Prostate gland (tissue), 2 donors: ENCODE measurements at places on chromosomes 7 and 10. TPM values are rescaled to one million over a fixed set of nuclear protein-coding genes. Genes with fewer than 3 reads are reported as not detected.

DNA sequence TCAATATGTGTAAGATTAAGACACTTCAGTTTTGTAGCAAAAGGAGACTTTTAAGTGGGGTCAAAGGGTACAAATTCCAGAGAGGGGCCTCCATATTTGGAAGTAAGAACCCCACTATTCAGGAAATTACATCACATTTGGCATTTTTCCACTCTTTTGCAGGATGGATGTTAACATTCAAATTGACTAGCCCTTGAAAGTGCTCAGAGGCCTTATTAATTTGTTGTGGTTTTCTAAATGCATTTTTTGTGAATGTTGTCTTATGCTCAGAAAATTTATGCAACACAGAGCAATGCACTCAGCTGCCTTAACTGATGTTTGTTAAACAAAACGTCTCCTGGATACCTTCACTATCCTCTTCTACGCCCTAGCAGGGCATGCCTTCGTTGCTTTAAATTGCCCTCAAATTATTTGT, 50.9 kb upstream of the PDLIM1 start:
- H3K27me3 ChIP-seq = no peaks in the 10 kb centered on the region
- no peak overlapping the region for H3K4me3 ChIP-seq
- H3K4me1 ChIP-seq = no peaks in the 10 kb centered on the region

DNA sequence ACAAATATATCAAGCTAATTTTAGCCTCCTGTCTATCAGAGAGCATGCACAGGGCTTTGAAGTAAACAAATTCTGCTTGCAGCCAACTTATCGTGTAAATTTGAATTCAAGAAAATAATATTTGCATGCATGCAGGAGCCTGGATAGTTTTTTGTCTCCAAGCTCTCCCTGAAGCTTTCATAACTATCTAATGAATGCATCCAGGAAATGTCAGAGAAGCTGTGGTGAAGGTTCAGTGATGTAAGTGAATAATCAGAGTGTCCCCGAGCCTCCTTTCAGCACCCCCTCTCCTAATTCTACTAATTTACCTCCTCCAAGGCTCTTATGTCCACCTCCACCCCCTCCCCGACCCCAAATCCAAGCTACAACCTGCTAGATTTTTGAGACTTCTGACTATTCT, 172.0 kb upstream of the ZNF32 start:
- H3K4me1 ChIP-seq = no peaks in the 10 kb centered on the region
- no peak overlapping the region for H3K4me3 ChIP-seq
- H3K27ac ChIP-seq = no peak overlapping the region

DNA sequence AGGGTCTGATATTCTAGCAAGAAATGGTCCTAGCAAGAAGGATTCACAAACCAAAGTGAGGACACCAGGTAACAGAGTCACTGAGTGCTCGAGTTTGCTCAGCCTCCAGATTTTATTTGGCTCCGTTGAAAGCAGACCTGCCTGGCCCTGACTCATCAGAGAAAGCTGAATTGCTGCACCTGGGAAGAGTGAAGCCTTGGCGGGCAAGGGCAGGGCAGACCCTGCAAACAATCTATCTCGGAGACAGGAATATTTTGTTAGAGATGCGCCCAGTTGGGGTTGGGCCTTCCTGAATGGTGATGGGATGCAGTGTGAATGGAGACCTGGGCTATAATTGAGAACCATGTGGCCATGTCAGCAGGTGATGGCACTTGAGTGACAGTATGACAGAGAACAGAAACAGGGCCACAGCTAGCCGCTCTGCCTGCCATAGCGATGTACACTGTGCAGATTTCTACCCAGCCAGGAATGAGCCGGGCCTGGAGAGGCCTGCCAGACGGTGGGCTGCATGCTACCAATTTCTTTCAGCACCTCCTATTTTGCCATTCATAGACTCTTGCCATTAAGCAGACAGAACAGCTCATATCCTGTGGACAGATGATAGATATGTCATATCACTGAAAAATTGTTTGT, 744.2 kb downstream of the LRMDA start:
- H3K4me3 ChIP-seq = no peak overlapping the region
- no peaks in the 10 kb centered on the region for H3K36me3 ChIP-seq
- no peaks in the 10 kb centered on the region for H3K4me1 ChIP-seq
- H3K27me3 ChIP-seq = no peaks in the 10 kb centered on the region

GRCh38 chr10:95134490-95134889, 59.5 kb upstream of the ACSM6 start:
- H3K27ac ChIP-seq = no peak overlapping the region
- H3K4me3 ChIP-seq = no peak overlapping the region
- H3K36me3 ChIP-seq = no peaks in the 10 kb centered on the region
- no peak for DNase-seq

GRCh38 chr7:67875558-67875957, 878.9 kb downstream of the TYW1 start:
- no peak overlapping the region for H3K27ac ChIP-seq
- H3K4me1 ChIP-seq = no peaks in the 10 kb centered on the region
- H3K27me3 ChIP-seq = peaks cover 4% of the 10 kb centered on the region
- no peak overlapping the region for H3K4me3 ChIP-seq
- no peak for DNase-seq

- H3K36me3 ChIP-seq = no peaks in the 10 kb centered on the region
- H3K27me3 ChIP-seq = no peaks in the 10 kb centered on the region
- H3K4me3 ChIP-seq = no peak overlapping the region
- H3K4me1 ChIP-seq = no peaks in the 10 kb centered on the region
- no peak for DNase-seq
Measured at GRCh38 chr7:95517458-95517857, 31.7 kb downstream of the ASB4 start.

DNA sequence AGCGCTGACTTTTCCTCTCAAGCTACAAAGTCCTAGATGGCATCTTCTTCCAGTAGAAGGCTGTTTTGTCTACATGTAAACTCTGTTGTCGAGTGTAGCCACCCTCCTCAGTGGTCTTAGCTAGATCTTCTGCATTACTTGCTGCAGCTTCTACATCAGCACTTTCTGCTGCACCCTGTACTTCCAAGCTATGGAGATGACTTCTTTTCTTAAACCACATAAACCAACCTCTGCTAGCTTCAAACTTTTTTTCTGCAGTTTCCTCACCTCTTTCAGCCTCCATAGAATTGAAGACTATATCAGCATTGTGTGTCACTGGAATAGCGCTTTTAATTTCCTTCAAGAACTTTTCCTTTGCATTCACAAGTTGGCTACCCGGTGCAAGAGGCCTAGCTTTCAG, 87.8 kb downstream of the LANCL2 start:
- H3K27me3 ChIP-seq = no peaks in the 10 kb centered on the region
- DNase-seq = no peak

- no peak overlapping the region for H3K4me3 ChIP-seq
- H3K36me3 ChIP-seq = no peaks in the 10 kb centered on the region
- no peak for DNase-seq
- H3K27ac ChIP-seq = no peak overlapping the region
- H3K4me1 ChIP-seq = no peaks in the 10 kb centered on the region
Measured at GRCh38 chr10:10807106-10807505, 210.6 kb upstream of the CELF2 start.

DNA sequence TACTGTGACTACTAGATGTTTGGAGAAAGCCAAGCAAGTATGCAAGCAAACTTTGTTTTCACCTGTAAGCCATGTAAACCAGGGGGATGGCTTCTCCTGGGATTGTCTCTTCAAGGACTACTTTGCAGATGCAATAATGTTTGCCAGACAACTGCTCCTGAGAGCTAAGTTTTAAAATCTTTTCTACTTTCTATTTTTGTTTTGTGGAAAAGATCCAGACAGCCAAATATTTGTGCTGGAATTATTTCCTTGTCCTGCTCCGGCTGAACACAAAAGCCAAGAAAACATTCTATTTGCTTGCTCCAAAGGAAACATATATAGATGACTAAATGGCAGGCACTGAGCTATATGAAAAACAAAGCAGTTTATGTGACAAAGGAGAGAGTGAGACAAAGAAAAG, 51.6 kb downstream of the TFPI2 start:
- no peak overlapping the region for H3K4me3 ChIP-seq
- no peaks in the 10 kb centered on the region for H3K4me1 ChIP-seq
- no peak for DNase-seq
- H3K27me3 ChIP-seq = no peaks in the 10 kb centered on the region
- H3K27ac ChIP-seq = no peak overlapping the region
- H3K36me3 ChIP-seq = no peaks in the 10 kb centered on the region

- H3K27ac ChIP-seq = no peak overlapping the region
- no peak overlapping the region for H3K4me3 ChIP-seq
- H3K4me1 ChIP-seq = no peaks in the 10 kb centered on the region
- H3K27me3 ChIP-seq = no peaks in the 10 kb centered on the region
- no peaks in the 10 kb centered on the region for H3K36me3 ChIP-seq
Measured at GRCh38 chr7:28478656-28479055, 66.3 kb downstream of the CREB5 start.

- no peak overlapping the region for H3K4me3 ChIP-seq
- no peaks in the 10 kb centered on the region for H3K27me3 ChIP-seq
- H3K4me1 ChIP-seq = peaks cover 4% of the 10 kb centered on the region
- no peaks in the 10 kb centered on the region for H3K36me3 ChIP-seq
Measured at GRCh38 chr7:117048114-117048866, 95.0 kb downstream of the ST7 start.

DNA sequence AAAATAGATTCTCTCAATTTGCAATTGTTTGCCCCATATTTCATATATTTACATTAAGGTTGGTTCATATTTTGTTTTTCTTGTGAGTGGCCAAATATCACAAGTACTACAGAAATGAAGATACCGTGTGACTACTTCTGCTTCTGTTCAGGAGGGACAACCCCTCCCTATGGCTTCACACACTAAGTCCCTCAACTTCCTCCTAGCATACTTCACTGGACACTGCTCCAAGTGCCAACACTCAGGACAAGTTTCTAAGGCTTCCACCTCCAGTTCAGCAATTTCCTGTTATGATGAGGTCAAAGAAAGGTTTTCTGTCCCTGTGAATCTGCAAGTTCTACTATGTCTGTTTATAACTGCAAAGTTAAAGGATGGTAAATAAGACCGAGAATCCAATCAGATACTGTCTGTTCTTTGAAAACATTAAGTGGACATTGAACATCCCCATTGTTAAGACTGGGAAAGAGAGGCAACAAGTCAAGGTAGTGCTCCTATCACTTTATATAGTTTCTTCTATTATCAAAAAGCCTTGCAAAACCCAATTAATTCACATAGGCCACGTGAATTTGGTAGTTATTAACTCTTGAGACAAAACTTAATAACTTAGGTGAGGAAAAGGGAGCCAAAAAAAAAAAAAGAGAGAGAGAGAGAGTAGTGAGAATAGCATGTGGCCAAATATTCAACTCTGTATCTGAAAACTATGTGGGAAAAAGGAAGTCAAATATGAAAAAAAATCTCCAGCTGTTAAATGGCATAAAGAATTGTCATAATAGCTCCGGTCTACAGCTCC, 81.3 kb upstream of the DKK1 start:
- H3K27me3 ChIP-seq = no peaks in the 10 kb centered on the region
- H3K27ac ChIP-seq = no peak overlapping the region
- no peaks in the 10 kb centered on the region for H3K4me1 ChIP-seq

DNA sequence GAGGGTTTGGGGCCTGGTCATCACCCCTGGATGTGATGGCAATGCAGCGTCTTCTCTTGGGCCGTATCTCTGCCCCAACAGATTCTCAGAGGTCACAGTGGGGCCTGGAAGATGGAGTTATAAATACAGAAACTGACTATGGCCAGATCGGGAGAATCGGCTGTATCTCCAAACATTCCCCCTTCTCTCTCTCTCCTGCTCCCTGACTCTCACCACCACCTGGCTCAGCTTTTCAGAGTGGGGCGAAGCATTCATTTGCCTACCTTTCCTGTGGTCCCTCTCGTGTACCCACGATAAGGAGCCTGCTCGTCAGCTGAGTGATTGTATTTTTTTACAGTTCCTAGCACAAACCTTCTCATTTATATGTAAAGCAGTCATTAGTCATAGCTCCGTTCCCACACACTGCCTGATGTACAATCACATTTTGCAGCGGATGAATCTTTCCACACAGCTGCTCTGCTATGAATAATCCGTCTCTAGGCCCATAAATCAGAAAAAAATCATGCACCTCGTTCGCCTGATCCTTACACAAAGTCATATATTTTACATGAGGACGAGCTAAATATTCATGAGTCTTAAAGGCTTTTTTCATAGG, 23.2 kb upstream of the BTRC start:
- H3K27ac ChIP-seq = no peak overlapping the region
- H3K4me3 ChIP-seq = no peak overlapping the region

DNA sequence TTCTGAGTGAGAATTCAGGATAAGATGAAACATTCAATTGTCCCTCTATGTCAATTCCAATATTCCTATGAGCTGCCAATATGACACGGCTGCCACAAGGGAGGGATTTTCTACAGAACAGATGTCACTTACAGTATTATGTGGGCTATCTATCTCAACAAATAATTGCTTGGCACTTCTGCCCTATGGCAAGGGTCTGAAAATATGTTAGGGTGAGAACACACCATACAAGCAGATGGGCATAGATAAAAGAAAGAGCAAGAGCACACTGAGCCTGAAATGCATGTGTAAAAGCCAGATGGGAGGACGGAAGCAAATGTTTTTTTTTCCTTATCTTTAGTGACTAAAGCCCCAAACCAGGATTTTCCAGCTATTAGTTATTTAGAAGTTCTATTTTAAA, 70.1 kb upstream of the TFEC start:
- DNase-seq = no peak
- H3K4me3 ChIP-seq = no peak overlapping the region
- H3K27me3 ChIP-seq = no peaks in the 10 kb centered on the region
- H3K36me3 ChIP-seq = no peaks in the 10 kb centered on the region
- no peaks in the 10 kb centered on the region for H3K4me1 ChIP-seq
- no peak overlapping the region for H3K27ac ChIP-seq

GRCh38 chr10:36624551-36625100, 500.8 kb upstream of the ANKRD30A start:
- DNase-seq = no peak
- no peaks in the 10 kb centered on the region for H3K27me3 ChIP-seq
- H3K36me3 ChIP-seq = no peaks in the 10 kb centered on the region
- no peaks in the 10 kb centered on the region for H3K4me1 ChIP-seq
- H3K27ac ChIP-seq = no peak overlapping the region
- H3K4me3 ChIP-seq = no peak overlapping the region

- H3K27ac ChIP-seq = no peak overlapping the region
- no peak for DNase-seq
- H3K4me3 ChIP-seq = no peak overlapping the region
- no peaks in the 10 kb centered on the region for H3K27me3 ChIP-seq
- no peaks in the 10 kb centered on the region for H3K4me1 ChIP-seq
- H3K36me3 ChIP-seq = no peaks in the 10 kb centered on the region
Measured at GRCh38 chr10:80988755-80989154, 451.1 kb downstream of the SH2D4B start.

DNA sequence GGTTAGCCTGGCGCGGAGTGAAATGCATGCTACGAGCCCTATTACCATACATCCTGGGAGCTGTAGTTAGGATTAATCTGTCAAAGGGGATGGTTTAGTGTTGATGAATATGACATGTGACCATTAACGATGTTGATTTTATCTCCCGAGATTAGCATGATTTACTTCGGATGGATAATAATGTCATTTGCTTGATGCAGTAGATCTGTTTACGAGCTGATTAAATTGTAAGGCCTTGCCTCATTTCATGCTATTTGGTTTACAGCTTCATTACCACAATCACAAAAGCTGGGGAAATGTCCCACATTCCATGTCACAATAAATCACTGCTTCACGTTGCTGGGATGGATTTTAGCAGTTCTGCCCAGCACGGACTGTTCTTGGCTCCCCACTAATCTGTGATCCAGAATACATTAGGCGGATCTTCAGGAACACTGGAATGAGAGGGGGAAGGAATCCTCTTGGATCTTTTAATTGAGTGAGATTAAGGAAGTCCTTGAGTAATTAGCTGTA, 22.3 kb downstream of the ZNF503 start:
- no peaks in the 10 kb centered on the region for H3K4me1 ChIP-seq
- H3K4me3 ChIP-seq = no peak overlapping the region
- no peaks in the 10 kb centered on the region for H3K36me3 ChIP-seq
- no peak overlapping the region for H3K27ac ChIP-seq
- H3K27me3 ChIP-seq = no peaks in the 10 kb centered on the region

Gene CUBN
- total RNA-seq = 1.3 TPM

Gene DENND2A
- 9.2 TPM for total RNA-seq

Gene CPA2
- total RNA-seq = not detected

Gene DLX6
- 4.1 TPM for total RNA-seq

Gene HDAC9
- 31.9 TPM for total RNA-seq

Gene SLC26A3
- total RNA-seq = 3.3 TPM
